NCI-H1105 (cell line): ENCODE measurements at places on chromosomes 1 and 21.
A peak's percentile ranks its signal among the peaks of the same experiment; 100 is the strongest.

GRCh38 chr1:210754878-210755665 lies 378.9 kb downstream of the KCNH1 start:
- peak; percentile 84 for DNase-seq

GRCh38 chr1:204600968-204601367 lies 84.6 kb downstream of the LRRN2 start:
- DNase-seq, result no peak

DNA sequence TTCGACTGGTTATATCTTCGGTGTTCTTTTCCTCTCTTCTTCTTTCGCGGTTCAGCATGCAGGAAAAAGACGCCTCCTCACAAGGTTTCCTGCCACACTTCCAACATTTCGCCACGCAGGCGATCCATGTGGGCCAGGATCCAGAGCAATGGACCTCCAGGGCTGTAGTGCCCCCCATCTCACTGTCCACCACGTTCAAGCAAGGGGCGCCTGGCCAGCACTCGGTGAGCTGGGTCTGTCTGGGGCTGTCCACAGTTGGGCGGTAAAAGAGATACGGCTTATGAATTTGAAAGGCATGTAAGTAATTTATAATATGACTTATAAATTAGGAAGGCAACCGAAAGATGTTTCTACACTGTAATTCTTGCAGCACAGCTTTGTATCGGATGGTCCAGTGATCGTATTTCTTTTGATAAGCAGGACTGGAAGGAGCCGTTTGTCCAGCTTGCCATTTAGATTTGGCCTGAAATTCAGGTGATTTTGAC lies 334 bp downstream of the CTH start:
- no peak for DNase-seq

GRCh38 chr1:1352786-1353388 lies 3.7 kb upstream of the DVL1 start:
- DNase-seq, result no peak

GRCh38 chr1:93033785-93034184 lies 45.3 kb upstream of the MTF2 start:
- DNase-seq, result no peak

- no peak for DNase-seq
Observed at GRCh38 chr1:219639876-219640577, 27.1 kb upstream of the ZC3H11B start.

- DNase-seq, result no peak
Observed at GRCh38 chr1:7648761-7649384, 122.2 kb upstream of the VAMP3 start.

- DNase-seq, result peak; percentile 20
Observed at GRCh38 chr1:112673592-112674439, 643 bp upstream of the MOV10 start.

- no peak for DNase-seq
Observed at GRCh38 chr1:184896000-184896399, 78.3 kb downstream of the NIBAN1 start.

DNA sequence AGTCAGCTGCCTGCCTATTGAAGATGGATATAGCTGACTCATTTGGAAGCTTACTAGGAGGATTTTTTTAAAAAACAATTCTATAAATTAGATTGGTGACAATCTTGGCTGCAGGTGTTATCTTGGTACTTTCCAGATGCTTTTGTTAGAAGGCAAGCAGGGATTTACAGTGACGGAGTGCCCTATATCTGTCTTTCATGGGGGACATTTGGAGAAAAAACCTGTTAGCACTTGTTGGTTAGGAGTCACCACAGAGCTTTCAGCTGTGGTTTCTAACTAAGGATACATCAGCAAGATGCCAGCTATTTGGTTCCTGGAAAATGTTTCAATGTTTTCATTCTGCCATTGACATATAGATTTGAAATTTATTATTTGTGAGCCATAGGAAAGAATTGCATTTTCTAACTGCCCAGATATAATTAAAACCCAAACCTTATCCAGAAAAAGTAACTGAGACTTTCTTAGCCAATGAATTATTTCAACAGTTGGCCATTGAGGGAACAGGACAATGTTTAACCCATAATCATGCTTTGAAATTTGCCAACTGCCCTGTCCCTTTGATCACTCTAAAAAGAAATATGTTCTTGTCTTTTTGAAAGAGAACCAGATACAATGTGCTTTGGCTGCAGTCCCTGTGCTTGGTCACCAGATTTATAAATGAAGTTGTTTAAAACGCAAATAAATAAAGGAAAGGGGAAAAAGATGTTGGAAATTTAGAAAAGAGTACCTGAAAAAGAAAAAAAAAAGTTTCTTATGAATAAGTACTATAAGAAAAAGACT lies 761.0 kb upstream of the CXADR start:
- no peak for DNase-seq

DNA sequence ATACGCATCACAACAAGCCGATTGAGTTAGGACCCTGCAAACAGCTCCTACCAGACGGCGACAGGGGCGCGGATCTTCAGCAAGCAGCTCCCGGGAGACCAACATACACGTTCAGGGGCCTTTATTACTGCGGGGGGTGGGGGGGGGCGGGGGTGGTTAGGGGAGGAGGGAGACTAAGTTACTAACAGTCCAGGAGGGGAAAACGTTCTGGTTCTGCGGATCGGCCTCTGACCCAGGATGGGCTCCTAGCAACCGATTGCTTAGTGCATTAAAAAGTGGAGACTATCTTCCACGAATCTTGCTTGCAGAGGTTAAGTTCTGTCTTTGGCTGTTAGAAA lies 162.0 kb downstream of the RUNX1 start:
- no peak for DNase-seq

DNA sequence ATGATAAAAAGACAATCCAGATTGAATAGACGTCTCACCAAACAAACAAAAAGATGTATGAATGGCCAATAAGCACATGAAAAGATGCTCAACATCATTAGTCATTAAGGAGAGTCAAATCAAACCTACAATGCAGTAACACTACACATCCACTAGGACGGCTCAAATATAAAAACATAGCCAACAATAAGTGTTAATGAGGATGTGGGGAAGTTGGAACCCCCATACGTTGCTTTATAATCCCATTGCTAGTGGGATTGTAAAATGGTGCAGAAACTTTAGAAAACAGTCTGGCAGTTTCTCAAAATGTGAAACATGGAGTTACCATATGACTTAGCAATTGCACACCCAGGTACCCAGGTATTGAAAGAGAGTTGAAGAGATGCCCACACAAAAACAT lies 14.7 kb upstream of the IL24 start:
- no peak for DNase-seq

DNA sequence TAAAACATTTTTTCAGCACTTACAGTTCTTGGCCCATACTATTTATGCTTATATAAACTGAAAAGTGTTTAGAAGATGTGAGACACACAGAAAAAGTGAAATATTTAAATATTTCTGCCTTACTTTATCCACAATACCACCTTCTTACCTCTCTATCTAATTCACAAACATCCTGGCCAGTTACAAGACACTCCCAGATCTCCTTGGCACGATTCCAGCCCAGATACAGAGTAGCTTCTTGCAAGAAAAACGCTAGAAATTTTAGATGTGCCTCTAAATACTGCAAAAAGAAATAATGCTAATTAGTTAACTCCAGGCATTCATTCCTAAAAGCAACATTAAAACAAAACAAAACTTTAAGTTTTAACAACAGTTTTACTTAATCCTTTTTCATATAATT lies 68.4 kb downstream of the USP24 start:
- no peak for DNase-seq

GRCh38 chr1:40257313-40257687 lies 736 bp upstream of the ZMPSTE24 start:
- no peak for DNase-seq

DNA sequence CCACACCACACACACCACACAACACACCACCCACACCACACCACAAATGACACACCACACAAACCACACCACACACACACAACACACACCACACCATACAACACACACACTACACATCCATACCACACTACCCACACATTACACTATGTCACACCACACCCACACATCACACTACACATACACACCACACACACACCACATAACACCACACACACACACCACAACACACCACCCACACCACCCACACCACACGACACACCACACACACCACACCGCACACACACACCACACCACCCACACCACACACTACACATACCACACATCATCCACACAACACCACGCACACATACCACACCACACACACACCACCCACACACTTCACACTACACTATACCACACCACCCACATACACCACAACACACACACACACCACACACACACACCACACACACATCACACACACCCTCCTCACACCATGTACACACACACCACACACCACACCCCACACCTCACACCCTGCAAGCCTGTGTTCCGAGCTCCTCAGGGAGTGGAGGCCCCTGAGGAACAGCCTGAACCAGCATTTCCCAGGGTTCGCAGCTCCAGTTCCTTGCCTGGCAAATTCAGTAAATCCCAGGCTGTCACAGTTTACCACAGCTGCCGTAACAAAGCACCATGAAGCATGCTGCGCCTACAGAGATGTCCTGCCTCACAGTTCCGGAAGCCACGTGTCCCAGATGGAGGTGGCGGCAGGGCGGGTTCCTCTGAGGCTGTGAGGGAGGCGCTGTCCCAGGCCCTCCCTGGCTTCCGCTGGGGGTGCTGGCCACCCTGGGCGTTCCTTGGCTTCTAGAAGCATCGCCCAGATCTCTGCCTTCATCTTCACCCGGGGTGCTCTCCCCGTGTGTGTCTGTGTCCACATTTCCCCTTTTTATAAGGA lies 69.8 kb upstream of the ATP5PO start:
- DNase-seq, result no peak

- DNase-seq, result no peak
Observed at GRCh38 chr1:193846876-193847604, 660.6 kb upstream of the B3GALT2 start.

DNA sequence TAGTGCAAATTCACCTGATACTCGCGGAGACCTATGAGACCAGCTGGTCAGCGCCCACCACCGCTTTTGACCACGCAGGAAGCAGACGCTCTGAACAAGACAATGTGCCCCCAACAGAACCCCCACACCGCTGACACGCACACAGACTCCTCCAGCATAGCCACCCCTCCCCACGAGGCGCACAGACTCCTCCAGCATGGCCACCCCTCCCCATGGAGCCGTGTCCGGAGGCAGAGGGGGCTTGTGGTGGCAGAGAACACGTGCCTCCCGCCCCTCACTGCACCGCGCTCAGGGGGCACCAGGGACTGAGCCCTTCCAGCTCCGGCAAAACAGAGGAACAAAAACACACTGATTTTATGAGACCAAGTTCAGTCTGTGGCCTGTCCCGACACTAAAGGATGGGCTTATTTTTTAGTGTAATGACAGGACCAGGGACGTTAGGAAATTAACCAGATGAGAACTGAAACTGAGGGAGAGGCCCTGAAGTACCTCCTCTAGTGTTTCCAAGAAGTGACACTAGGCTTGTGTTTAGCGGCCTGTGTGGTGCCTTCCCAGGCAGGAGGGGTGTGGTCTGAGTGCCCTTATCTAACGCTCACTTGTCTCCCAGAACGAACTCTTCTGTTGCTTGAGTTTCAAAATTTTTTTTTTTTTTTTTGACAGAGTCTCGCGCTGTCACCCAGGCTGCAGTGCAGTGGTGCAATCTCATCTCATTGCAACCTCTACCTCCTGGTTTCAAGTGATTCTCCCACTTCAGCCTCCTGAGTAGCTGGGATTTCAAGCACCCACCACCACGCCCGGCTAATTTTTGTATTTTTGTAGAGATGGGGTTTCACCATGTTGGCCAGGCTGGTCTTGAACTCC lies 10.0 kb upstream of the AGPAT3 start:
- DNase-seq, result no peak

DNA sequence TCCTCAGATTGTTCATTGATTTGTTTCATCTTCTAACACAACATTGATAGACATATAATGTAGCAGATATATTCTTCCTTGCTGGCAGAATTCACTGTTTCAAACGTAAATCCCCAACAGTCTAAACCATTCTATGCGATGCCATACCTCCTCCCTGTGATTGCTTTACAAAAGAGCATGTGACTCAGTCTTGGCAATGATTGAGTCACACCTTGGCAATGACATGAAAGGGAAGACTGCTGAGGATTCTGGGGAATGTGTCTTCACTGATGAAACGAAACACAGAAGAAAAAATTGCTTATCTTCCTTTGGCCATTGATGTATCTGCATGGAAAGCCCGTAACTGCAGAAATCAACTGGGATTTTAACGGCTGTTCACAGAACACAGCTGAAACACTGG lies 409.6 kb upstream of the ZRANB2 start:
- no peak for DNase-seq

GRCh38 chr1:59528471-59528870 lies 231.6 kb downstream of the FGGY start:
- DNase-seq, result no peak

DNA sequence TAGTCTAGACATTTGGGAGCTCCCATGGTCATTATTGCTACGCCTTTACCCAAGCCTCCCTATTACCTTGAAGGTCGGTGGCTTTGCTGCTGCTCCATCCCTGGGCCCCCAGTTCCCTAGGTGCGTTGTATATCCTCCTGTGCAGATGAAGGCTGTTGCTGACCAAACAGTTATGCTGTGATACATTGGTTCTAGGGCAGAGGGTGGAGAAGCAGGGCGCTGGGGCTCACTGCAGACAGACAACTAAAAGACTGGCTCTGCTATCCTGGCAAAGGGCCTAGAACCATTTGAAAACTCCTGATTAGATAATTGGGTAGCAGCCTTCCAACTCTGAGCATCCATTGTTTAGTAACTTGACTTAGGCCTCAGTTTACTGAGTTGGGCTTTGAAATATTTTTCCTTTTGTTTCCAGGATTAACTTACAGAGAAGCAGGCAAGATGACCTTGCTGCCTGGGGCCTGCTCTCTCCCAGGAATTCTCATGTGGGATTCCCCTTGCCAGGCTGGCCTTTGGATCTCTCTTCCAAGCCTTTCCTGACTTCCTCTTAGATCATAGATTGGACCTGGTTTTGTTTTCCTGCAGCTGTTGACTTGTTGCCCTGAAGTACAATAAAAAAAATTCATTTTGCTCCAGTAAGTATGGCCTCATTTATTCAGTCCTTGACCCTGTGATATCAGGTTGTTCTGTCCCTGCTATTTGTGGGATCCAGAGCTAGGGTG lies 15.5 kb downstream of the CHI3L2 start:
- no peak for DNase-seq
